ENCODE measurements at places on chromosomes 12 and 14.

GRCh38 chr12:124774054-124774461, 89.6 kb downstream of the SCARB1 start:
- no peak for DNase-seq

DNA sequence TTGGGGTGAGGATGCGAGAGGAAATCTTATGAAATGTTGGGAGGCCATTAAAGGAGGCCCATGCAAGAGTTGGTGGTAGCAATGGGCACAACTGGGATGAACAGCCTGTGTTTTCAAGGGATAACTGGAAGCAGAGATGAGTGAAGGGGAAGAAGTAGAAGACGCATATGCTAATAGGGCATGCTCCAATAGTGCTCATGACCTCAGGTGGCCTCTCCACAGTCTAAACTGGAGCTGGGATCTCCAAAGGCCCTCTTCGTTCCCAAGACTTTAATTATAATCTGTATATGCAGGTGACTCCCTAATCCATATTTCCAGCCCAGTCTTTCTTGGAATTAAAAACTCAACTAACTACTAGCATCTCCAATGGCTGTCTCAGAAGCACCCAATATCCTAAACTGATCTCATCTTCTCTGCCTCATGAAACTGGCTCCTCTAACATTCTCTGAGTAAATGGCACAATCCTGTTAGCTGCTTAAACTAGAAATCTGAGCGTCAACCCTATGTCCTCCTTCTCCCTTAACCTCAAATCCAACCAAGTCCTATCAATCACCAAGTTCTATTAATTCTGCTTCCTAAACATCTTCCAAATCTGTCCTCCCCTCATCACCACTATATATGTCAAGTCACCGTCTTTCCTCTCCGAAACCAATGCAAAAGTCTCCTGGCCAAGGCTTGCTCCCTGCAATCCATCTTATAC, 2.8 kb upstream of the AJUBA start:
- DNase-seq, result no peak

- no peak for DNase-seq
These were observed 17.6 kb downstream of the A2M start for GRCh38 chr12:9098115-9098452.

DNA sequence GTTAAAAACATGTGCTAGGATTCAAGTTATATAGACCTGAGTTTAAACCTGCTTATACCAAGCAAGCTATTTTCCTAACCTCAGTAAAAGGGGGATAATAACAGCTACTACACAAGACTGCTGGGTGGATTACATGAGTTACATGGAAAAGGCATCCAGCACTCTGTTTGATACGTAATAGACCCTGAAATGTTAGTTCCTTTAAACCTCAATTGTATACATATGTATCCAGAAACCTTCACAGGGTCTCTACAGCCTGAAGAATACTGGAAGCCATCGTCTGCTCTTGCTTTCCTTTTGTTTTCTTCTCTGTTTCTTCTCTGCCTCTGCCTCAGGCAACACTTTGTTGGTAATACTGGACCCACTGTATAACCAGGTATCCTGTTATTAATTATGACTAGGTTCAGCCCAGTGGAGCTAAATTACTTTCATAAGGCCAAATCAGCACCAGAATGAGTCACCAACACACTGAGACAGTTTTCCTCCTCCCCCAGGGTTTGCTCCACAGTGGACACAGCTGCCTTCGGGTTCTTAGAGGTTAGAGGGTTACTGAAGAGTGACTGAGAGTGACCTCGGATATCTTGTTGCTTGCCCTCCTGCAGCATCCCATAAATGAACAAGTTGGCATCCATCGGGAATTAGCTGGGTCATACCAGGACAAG, 127.1 kb downstream of the CAPZA3 start:
- no peak for DNase-seq

Measured in HTR-8/SVneo (cell line).